ENCODE measurements at places on chromosomes 11 and 22. TPM values are rescaled to one million over a fixed set of nuclear protein-coding genes. Genes with fewer than 3 reads are reported as not detected.

GRCh38 chr11:8327761-8328192, 64.1 kb upstream of the LMO1 start:
- no peaks in the 10 kb centered on the region for H3K27me3 ChIP-seq
- peaks cover 32% of the 10 kb centered on the region for H3K4me1 ChIP-seq
- H3K27ac ChIP-seq, result no peak overlapping the region
- DNase-seq, result no peak
- no peaks in the 10 kb centered on the region for H3K36me3 ChIP-seq

- no peaks in the 10 kb centered on the region for H3K27me3 ChIP-seq
- DNase-seq, result no peak
- H3K4me1 ChIP-seq, result peaks cover 28% of the 10 kb centered on the region
- H3K27ac ChIP-seq, result no peak overlapping the region
- H3K4me3 ChIP-seq, result no peak overlapping the region
- H3K36me3 ChIP-seq, result no peaks in the 10 kb centered on the region
These were observed 394.2 kb downstream of the NTM start for GRCh38 chr11:131764649-131765048.

DNA sequence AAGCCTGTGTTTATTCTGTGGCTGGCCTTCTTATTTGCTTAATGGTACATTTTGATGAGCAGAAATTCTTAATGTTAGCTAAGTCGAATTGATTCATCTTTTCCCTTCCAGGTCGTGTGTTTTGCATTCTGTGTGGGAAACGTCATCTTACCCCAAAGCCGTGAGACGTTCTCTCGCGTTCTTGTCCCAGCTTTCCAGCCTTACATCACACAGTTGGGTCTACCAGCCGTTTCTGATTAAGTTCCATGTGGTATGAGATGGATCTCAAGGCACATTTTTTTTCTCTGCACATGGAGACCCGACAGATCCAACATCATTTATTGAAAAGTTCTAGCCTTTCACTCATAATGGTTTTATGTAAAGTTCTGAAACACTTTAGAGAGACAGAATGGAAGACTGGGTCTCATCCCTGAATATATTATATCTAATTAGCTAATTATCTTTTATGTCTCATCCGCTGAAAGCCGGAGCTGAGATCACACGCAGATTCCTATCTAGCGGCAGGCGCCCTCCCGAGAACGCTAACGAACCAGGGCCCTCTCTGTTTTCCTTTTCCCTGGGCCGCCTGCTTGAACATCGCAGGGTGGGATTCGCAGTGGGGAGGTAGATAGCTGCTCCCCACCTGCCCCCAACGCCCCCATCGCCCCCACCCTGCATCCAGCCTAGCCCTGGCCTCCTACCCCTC, 1162.2 kb downstream of the BRD1 start:
- H3K4me1 ChIP-seq, result no peaks in the 10 kb centered on the region
- no peak overlapping the region for H3K27ac ChIP-seq
- no peak for DNase-seq
- H3K36me3 ChIP-seq, result peaks cover 26% of the 10 kb centered on the region

FAM83F gene
- total RNA-seq, result 43.1 TPM

Data from WTC11 (cell line).